ENCODE measurements at places on chromosomes 1 and 21. TPM values are rescaled to one million over a fixed set of nuclear protein-coding genes. Genes with fewer than 3 reads are reported as not detected.

GRCh38 chr21:38842079-38842478, 36.4 kb downstream of the ETS2 start:
- no peak for DNase-seq

DNA sequence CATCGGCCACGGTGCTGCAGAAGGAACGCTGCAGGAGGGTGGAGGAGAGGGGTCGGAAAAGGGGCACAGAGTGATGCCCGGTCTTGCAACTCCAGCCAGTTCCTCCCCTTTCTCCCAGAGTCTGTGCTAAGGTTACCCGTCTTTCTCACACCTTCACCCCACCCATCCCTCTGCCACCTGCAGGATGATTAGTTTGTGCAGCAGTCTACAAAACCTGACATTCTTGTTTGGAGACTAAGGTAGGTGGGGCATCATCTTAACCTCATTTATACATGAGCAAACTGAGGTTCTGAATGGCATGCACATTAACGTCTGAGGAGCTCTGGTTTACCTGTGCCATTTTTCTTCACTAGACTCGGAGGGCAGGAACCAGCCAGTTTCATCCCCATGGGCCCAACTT, 232.3 kb downstream of the GRIK3 start:
- no peak for DNase-seq

DNA sequence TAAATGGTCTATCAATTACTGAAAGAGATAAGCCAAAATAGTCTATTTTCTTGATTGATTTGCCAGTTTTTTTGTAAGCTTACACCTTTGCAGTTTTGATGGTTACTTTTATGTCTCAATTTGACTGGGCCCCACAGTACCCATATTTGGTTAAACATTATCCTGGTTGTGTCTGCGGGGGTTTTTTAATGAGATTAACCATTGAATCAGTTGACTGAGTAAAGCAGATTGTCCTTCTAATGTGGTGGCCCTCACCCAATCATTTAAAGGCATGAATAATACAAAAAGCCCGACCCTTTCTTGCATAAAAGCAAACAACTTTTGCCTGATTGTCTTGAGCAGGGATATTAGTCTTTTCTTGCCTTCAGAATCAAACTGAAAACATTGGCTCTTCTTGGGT, 650.0 kb upstream of the RGS18 start:
- no peak for DNase-seq

DNA sequence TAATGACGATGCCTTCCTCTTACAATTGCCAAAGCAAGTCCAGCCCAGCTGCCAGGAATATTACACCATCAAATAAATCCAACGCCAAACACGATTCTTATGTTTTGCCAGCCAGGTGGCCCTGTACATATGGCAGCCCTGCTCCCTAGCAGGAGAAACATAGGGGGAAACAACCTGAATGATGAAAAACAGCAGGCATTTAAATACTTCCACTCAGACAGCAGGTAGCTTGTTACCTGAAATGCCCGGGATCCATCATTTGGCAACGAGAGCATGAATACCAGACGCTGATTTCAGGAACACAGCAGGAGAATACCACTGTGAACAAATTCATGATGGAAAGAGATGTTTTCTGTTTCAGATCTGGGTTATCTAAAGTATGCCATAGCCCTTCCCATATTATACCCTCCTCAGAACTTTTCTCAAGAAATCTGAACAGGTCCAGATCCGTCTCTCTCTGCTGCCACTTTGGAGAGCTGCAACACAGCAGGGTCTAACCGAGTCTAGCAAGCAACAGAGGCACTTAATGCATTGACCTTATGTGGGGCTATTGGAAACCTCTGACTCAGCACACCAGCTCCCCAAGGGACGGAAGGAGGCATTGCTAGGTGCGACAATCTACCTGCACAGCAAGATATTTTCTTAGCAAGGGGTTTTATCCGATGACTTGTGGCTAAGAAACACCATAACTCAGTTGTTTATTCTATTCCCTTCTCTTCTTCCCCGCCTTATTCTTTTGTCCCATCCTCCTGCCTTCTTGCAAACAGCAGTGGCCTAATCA, 166.3 kb downstream of the BARHL2 start:
- DNase-seq: no peak

- no peak for DNase-seq
These were observed 17.6 kb upstream of the CLIC4 start for GRCh38 chr1:24727501-24728216.

DNA sequence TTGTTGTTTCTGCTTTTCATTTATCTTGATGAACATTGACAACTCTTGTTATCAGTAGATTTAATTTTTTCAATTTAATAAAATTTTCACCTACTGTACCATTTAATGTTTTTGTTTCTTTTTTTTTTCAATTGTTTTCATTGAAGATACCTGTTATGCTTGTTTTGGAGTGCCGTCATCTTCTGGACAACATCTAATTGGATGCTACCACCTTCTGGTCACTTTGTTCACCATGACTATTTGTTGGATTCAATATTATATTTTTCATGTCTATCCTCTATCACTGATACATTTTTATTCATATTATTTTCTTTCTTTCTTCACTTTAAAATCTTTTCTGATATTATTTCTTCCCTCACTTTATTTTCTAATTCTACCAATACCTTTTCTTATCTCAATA, 14.0 kb downstream of the KRTAP21-2 start:
- no peak for DNase-seq

DNA sequence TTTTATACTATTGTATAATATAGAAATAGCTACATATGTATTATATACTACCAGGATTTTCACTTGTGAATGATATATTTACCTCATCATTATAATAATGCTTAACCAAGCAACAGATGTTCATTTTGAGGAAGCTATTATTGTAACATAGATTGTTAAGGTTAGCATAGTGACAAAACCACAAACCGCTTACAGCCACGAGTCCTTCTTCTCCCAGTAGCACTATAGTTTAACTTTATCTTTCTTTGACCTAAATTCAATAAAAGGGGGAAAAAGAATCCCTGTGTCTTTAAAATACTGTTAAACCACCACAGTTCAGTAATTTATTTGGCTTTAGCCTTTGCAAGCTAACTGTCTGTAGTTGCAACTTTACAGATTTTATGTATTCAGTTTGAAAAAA, 1039.4 kb upstream of the B3GALT2 start:
- DNase-seq: no peak

DNA sequence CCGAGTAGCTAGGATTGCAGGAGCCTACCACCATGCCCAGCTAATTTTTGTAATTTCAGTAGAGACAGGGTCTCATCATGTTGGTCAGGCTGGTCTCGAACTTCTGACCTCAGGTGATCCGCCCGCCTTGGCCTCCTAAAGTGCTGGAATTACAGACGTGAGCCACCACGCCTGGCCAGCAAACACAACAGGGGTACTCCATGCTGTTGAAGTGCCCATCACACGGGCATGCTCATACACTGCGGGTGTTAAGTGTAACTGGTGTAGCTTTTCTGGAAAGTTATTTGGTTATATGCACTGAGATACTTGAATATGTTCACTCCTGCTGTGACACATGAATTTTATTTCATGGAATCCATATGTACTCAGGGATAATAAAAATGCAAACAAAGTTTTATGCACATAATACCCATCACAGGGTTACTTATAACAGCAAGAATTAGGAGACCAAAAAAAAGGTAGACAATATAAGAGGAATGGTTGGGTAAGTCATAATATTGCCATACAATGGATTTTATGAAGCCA, 9.2 kb downstream of the SRSF4 start:
- DNase-seq: no peak

DNA sequence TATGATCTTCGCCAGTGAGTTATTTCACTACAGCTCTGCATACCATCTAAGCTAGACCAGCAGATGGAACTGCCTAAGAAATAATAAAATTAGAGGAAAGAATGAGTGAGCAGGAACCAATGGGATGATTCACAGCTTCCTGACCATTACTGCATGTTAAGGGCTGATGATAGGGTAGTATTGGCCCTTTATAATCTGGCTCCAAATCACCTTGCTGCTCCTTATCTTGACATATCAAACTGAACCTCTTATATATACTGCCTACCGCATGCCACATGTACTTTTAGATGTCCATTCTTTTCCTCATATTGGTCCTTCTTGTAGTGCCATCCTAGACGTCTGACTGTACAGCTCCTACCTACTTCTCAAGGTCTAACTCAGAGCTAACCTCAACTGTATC, 524.4 kb downstream of the DPYD start:
- DNase-seq: no peak

DNA sequence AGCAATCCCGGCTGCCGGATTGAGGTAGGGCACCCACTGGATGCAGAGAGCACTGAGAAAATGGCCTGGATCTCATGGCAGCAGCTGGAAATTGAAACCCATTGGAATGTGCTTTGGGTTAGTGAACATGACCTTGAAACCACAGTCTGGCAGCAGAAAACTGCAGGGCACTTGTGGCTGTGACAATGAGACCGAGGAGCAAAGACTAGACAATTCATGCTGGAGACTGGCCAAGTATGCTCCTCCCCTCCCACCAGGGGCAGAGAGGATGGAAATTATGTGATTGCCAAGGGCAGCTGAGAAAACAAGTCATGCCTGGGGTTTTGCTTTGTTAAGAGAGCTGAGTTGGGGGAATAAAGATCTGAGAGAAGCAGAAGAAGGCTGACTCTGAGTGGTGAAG, 60.7 kb downstream of the ZNF697 start:
- DNase-seq: no peak

- DNase-seq: no peak
These were observed 21.6 kb downstream of the SYT14 start for GRCh38 chr1:209959623-209960022.

DNA sequence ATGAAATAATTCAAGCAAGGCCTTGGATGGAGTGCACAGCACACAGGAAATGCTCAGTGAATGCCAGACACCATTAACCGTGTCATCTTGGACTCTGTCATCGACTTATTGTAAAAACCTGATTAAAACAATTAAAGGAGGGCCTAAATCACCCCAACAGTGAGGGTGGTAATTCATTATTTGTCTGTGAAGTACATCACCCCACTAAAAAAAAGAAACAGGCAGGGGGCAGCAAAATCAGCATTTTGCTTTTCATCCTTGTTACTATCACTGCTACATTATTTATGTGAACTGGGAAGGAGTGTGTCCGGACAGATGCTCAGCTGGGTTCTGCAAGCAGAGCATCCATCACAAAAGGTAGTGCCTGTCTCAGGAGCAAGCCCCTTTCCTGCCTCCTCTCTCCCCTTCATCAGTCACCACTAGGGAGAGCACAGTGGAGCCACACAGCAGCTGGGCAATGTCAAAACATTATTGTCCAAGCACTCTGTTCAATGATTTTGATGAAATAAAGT, 98.5 kb downstream of the RERE start:
- DNase-seq: no peak

DNA sequence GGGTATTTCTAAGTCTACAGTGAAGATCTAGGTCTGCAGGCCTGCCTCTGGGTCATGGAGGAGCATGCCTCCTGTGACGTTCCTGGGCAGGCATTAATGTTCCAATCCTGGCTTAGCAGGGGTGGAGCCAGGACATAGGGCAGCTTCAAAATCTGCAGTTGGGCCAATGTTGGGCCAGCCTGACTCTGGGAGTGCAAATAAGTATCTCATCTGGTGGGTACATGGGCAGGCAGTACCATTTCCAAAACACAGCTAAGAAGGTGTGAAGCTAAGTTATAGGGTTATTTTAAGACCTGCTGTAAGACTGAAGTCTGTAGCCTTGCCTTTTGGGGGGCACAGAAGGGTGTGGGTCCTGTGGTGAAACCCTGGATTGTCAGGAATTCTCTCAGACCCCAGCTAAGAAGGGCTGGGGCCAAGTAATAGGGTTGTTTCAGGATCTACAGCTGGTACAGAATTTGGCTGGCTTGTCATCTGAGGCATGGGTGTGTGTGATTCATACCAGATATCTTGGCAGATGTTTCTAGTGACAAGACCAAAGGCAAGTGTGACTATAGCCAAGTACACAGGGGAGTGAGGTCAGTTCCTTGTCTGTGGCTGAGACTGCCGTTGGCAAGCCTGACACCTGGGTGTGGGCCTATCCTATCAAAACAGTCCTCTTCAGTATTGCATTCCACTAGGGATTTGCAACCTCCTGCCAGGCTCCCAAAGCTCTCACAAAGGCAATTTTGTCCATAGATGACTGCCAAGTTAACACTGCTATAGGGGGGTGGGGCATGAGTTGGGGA, 468.7 kb upstream of the B3GALT2 start:
- DNase-seq: no peak

DNA sequence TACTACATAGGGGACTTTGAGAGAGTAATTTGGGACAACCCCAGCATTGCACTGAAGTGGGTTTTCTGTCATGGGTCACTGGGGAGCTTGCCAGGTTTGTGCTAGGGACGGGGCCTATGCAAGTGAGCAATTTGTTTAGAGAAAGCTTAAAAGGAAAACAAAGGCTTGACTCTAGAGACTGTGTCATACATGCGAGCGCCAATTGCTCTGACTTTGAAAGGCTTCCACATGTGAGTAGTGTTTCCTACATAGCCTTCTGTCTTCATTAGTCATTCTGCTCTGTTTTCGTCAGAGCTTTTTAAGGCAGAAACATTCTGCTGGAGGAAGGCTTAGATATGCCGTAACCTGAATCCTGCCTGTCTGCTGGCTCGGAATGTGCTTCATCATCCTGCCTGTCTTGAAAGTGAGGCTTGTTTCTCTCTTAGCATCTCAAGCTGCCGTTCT, 28.4 kb downstream of the TRIM45 start:
- no peak for DNase-seq

DNA sequence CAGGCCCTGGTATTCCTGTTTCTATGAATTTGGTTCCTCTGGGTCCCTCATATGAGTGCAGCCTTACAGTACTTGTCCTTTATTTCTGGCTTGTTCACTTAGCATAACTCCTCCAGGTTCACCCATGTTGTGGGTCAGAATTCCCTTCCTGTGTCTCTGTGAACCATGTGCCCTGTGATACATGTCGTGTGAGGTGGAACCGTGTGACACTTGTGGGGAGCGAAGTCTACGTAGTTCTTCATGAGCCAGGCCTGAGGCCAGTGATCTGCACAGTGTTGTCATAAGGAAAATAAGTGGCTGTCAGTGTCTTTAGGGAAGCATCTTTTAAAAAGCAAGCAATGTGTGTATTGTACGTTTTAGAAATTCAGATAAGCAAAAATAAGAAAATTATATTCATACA, 122.8 kb downstream of the GALNT2 start:
- no peak for DNase-seq

- no peak for DNase-seq
These were observed 78.5 kb upstream of the BMP8A start for GRCh38 chr1:39412892-39413291.

GRCh38 chr1:115059316-115059715, 29.7 kb downstream of the TSHB start:
- no peak for DNase-seq

- DNase-seq: no peak
These were observed 131.1 kb downstream of the PTPN14 start for GRCh38 chr1:214420341-214420740.

The ZMYND12 gene
- total RNA-seq: 2.1 TPM

The HCRTR1 gene
- not detected for total RNA-seq

The PEAR1 gene
- total RNA-seq: 4.4 TPM

The DENND4B gene
- total RNA-seq: 13.1 TPM

The NUP210L gene
- not detected for total RNA-seq

The HSPA13 gene
- 18.6 TPM for total RNA-seq

The TRIM46 gene
- total RNA-seq: 0.14 TPM

The CYP4A11 gene
- 190 TPM for total RNA-seq

The AUNIP gene
- 9.0 TPM for total RNA-seq

The OR2L5 gene
- total RNA-seq: not detected

Data from liver (tissue), 10 donors.